ENCODE measurements at places on chromosomes 12 and 14.

DNA sequence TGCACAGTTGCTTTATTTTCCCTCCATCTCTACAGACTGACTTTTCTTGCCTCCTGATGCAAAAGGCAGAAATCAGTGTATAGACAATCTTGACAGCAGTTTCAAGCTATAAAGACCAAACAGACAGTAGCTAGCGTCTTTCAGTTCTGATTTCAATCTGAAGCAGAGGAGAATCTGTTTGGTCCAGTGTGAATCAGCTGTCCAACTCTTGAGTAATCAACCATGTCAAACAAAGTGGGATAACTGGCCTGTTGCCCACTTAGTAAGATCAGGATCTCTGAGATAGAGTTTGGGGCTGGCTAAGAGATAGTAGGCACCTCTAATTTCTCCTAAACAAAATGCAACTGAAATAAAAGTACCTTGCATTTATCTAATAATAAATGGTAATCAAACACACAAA is 797.4 kb upstream of the FBXO33 start:
- DNase-seq = no peak

DNA sequence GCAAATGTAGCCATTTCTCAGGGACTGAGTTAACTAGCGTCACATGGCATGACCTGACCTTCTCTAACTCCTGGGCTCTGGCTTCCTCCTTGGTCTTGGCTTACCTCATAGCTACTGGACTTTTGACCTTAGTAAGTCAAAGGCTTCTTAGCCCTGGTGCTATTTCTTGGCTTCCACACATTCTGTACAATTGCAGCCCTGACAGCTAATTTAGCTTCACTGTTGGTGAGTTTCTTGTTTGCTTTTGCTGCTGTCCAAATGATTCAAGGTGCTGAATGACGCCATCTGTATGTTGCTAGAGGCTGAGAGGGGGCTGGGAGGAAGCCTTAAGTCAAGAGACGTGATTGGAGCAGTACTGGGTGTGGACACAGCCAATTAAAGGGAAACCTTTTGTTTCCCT is 202.7 kb downstream of the PRKD1 start:
- DNase-seq = no peak

DNA sequence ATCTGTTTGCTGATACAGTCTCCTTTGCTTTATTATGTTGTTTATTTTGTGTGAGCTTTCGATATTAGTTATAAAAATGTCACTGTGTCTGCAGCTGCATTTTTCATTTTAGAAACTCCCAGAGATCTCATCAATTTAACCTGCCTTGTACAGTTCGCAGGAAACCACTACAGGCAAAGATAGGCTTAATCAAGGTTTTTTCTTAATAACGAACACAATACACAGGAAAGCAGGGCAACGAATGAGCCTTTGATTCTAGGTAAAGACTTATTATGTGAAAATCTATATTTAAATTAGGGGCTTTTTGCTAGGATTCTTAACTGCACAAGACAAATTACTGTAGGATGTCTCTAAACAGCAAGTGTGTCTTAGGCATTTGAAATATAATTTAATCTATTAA is 191.9 kb downstream of the RGS6 start:
- no peak for DNase-seq

- DNase-seq = no peak
These were observed 59.8 kb upstream of the C12orf71 start for GRCh38 chr12:27142101-27142721.

DNA sequence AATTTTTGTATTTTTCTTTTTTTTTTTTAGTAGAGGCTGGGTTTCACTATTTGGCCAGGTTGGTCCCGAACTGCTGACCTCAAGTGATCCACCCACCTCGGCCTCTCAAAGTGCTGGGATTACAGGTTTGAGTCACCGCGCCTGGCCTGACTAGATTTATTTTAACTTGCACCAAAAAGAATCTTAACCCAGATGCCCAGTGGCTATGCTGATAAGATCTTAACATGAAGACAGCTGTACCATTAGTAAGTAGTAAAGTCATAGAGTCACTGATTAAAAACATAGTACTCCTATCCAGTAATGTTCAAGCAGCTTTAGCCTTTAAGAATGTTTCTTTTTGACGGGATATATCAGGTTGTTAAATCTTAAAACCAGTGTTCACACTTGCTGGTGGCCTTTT is 1061.8 kb upstream of the FLRT2 start:
- DNase-seq = no peak

DNA sequence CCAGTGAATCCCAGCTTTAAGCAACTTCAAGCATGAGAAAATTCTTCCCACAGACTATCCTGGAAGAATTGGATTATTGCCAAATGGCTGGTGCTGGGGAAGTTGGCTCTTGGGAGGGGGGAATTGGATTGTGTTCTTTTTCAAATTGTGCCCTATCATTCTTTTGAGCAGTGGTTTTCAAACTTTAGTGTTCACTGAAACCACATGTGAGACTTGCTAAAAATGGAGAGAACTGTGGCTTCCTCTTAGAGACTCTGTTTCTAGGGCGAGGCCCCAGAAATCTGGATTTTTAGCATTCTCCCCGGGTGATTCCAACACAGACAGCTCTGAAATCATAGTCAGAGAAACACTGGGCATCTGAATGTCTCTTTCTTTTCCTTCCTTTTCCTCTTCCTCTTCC is 14.3 kb upstream of the OTUB2 start:
- DNase-seq = no peak

- DNase-seq = no peak
These were observed 22.9 kb upstream of the TEAD4 start for GRCh38 chr12:2936301-2936700.

DNA sequence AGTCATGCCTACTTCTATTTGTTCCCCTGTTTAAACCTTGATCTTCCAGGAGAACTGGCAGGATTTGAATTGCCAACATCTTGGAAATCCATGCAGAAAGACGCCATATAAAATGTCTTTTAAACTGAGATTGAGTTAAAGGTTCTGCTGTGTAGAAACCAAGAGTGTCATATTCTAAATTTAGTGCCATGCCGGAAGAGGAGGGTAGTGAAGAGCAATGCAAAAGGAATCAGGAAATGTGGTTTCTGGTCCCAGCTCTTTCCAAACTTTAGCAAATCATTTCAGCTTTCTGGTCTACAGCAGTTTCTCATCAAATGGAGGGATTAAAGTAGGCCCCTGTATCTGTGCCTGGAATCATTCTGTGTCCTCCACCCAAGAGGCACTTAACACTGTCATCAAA is 85.7 kb downstream of the BTG1 start:
- no peak for DNase-seq

GRCh38 chr14:77290705-77291104 is 19.7 kb upstream of the NGB start:
- no peak for DNase-seq

- no peak for DNase-seq
These were observed 6.8 kb downstream of the SIX6 start for GRCh38 chr14:60515511-60516289.

GRCh38 chr12:77384941-77385340 is 319.6 kb upstream of the E2F7 start:
- DNase-seq = no peak

- DNase-seq = no peak
These were observed 5.4 kb upstream of the DCP1B start for GRCh38 chr12:2009623-2010022.

- DNase-seq = peak; percentile 28
These were observed 44.1 kb downstream of the PITPNM2 start for GRCh38 chr12:123106640-123107359.

- no peak for DNase-seq
These were observed 131.1 kb downstream of the NEDD1 start for GRCh38 chr12:97038131-97038530.

DNA sequence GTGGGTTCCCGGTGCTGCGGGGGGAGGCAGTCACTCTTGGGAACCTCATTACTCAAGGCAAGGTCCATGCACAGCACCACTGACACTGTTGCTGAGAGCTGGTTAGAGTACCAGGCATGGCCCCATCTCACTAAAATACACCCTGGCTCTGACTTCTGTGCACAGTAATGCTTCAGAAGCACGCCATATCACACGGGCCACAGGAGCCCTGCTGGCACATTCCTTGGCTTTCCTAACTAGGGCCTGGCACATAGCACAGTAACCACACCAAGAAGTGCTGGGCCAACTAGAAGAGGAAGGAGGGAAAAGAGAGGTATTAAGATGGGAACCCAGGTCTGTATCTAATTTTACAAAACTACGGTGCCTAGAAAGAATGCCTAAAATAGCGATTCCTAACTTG is 13.5 kb upstream of the RAB35 start:
- DNase-seq = no peak

GRCh38 chr12:118302053-118302452 is 70.7 kb downstream of the TAOK3 start:
- no peak for DNase-seq

DNA sequence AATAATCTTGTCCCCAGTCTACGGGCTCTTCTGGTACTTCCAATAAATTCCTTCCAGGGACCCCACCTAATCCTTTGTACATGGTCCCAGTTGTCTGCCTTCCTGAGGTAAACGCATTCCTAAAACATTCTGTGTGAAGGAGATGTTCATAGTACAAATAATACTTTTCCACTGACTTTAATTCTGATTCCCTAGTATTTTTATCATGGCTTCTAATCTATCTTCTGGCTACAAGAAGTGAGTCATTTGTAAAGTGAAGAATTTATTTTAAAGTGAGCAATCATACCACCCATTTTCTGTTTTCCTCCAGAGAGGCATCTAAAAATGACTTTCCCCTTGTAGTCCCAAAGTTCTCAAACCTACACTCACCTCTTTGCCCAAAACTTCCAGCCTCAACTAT is 65.9 kb upstream of the NUDT4 start:
- DNase-seq = no peak

- no peak for DNase-seq
These were observed 158.0 kb upstream of the CAND1 start for GRCh38 chr12:67111182-67111581.

- DNase-seq = no peak
These were observed 14.7 kb downstream of the ITGA5 start for GRCh38 chr12:54404061-54405004.

DNA sequence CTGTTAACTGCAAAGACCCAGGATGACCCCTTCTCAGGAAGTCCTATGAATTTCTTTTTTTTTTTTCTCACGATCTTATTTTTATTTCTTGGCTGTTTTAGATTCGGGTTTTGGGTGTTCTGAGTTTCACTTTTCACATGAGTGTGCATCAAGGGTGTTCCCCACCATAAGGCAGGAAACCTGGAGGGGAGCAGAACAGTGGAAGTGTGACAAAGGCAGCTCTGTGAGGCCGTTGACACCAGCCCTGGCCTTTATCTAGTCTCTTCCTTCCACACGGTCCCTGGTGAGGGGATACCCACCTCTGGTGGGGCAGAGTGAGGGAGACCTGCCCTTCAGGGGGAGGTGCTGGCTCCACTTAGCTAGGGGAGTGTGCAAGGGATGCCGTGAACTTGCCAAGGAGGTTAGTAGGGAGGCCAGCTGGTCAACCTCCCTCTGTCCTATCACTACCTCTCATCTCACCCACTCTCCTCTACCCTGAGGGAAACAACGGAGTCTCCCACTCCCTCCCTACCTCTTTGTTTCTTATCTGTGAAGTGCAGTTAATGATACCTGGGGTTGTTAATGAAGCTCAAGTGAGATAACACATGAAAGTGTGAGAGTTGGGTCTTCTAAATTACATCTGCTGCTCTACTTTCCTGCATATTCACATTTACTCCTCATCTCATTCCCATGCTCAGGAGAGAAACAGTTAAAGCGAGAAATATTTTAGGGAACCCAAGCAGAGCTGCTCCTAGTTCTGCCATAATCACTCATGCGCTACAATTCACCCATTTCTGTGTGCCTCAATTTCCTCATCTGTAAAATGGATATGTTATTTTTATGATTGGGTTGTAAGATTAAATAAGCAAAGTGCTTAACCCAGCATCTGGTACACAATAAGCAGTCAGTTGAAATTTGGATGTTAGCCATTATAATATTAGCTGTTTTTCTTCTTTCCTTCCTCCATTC is 4.4 kb upstream of the GALNT6 start:
- DNase-seq = peak; percentile 35

DNA sequence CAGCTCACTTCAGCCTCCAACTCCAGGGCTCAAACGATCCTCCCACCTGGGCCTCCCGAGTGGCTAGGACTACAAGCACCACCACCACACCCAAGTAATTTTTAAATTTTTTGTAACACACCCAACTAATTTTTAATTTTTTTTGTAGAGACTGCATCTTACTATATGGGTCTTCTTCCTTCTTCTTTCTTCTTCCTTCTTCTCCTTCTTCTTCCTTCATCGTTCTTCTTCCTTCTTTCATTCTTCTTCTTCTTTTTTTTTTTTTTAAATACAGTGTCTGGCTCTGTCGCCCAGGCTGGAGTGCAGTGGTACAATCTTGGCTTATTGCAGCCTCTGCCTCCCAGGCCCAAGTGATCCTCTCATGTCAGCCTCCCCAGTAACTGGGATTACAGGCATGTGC is 965 bp upstream of the CREBL2 start:
- no peak for DNase-seq

DNA sequence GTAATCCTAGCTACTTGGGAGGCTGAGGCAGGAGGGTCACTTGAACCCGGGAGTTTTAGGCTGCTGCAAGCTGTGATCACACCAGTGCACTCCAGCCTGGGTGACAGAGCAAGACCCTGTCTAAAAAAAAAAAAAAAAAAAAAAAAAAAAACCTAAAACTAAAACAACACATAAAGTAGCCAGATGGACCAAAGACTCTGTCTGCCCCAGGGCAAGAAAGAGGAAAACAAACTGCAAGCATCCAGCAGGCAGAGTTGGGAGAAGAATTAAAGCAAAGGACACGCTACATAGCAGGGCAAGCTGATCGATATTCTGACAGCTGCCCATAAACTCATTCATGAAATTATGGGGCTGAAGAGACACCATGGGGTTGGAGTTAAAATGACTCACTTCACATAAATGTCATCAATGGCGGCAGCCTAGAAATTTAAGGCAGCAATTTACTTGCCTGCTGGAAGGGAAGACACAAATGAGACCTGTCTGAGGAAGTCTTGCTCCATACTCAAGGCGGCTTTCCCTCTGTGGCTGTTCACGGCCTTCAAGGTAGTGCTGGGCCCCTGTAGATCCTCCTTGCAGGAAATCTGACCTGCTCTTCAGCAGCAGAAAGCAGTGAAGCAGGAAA is 259.1 kb upstream of the FKBP4 start:
- DNase-seq = no peak

- DNase-seq = no peak
These were observed 635.5 kb downstream of the KCNH5 start for GRCh38 chr14:62409626-62410300.

DNA sequence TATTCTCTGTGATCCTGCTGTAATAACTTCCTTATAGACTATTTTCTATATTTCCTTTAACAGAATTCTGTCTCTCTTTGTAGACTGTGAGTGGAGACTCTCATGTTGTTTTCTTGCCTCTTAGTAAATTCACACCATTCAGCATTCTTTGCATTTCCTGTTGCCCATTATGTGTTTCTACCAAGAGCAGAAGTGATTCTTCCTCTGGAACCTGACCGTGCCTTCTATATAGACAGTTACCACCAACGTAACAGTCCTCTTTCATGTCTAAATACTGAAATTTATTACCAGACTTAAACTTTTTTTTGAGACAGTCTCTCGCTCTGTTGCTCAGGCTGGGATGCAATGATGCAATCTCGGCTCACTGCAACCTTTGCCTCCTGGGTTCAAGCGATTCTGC is 31.1 kb downstream of the METAP2 start:
- no peak for DNase-seq

Data from GM18507 (cell line).